Fibroblast of skin of abdomen (primary cell): ENCODE measurements at places on chromosomes 13 and 19.

- DNase-seq = no peak
Observed at GRCh38 chr19:1672769-1673644, 20.6 kb upstream of the TCF3 start.

- no peak for DNase-seq
Observed at GRCh38 chr19:15368051-15368632, 11.4 kb downstream of the AKAP8 start.

GRCh38 chr19:11698231-11698630 is 40.5 kb downstream of the ZNF823 start:
- DNase-seq = no peak

DNA sequence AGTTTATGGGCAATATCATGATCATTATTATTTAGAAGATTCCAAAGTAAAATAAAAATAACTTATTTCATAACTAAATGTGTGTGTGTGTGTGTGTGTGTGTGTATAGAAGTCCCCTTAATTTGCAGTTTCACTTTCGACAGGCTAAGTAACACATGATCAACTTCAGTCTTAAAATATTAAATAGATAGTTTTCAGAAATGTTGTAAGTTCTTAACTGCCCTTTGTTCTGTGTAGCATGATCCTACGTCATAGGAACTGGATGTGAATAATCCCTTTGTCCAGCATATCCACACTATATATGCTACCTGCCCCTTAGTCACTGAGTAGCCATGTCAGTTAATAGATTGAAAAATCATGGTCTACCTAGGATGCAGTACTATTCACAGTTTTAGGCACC is 1863.5 kb upstream of the PCDH20 start:
- DNase-seq = no peak

- DNase-seq = no peak
Observed at GRCh38 chr19:34082289-34083077, 89.8 kb upstream of the LSM14A start.

GRCh38 chr13:53150568-53150967 is 122.0 kb downstream of the OLFM4 start:
- no peak for DNase-seq

DNA sequence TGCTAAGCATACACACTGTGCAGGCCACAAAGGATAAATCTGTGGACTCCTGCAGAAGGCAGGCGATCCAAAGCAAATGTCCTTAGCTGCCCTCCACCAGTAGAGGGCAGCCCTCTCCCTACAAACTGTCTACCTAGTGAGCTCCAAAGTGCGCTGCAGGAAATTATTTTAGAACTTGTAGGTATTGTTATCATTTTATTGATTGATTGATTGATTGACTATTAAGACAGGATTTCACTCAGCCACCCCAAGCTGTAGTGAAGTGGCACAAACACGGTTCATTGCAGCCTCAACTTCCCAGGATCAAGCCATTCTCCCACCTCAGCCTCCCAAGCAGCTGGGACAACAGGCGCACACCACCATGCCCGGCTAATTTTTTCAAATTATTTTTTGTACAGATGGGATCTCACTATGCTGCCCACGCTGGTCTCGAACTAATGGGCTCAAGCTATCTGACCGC is 37.3 kb downstream of the RNF6 start:
- peak; percentile 61 for DNase-seq

DNA sequence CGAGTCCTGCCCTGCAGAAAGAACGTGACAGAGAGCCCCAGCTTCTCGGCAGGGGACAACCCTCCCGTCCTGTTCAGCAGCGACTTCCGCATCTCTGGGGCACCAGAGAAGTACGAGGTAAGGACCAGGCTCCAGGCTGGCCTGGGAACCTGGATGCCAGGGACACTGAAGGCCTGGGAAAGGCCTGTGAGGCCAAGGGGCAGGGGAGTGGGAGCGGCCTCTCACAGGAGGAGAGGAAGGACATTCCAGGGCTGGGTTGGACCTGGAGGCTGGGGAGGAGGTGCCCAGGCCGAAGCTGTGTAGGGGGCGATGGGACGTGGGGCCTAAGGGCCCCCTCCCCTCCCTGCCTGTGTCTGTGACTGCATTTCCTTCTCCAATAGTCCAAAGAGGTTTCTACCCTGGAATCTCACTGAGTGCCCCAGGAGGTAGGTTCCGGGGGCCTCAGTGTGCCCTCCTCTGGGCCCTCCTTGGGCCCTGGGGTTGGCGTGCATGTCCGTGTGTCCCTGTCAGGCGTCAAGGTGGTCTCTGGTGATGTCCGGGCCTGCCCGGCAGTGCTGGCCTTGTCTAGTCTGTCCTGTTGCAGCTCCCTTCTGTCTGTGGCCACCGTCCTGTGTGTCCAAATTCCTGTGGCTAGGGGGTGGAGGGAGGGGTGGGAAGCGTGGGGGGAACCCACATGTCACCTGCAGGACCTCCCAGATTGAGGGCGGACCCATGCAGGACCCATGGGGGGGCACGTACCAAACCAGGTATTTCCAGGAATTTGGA is 16.9 kb upstream of the CD22 start:
- no peak for DNase-seq

DNA sequence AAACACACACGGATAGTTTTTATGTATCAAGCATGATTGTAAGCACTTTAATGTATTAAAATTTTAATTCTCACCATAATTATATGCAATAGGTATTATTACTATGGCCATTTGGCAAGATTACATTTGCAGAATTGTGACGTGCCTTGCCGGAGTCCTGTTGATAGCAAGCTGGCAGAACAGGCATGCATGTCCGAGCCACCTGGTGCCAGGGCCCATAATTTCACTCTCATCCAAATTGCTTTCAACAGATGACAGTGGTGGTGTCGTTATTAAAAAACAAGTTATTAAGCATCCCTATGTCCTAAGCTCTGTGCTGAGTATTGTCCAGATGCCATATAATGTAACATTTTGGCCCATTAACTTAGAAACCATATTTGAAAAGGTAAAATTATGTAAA is 374.3 kb downstream of the FOXO1 start:
- DNase-seq = no peak
